Lung microvascular endothelial cell (primary cell): ENCODE measurements at places on chromosomes 1 and 21.

DNA sequence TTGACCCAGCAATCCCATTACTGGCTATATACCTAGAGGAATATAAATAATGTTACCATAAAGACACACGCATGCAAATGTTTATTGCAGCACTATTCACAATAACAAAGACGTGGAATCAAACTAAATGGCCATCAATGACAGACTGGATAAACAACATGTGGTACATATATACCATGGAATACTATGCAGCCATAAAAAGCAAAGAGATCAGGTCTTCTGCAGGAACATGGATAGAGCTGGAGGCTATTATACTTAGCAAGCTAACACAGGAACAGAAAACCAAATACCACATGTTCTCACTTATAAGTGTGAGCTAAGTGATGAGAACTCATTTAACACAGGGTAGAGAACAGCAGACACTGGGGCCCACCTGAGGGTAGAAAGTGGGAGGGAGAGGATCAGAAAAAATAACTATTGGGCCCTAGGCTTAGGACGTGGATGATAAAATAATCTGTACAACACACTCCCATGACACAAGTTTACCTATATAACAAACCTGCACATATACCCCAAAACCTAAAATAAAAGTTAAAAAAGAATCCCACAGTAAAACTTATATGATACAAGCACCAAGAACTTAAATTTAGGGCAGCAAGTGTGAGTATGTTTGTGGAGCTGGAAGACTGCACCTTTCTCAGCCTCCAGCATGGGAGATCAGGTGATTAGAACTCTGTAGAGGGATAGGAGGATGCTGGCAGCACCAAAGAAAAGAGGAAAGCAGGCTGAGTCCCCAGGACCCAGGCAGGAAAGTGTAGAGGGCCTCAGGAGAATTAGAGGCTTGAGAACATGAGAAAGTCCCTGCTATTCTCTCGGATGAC is 320.8 kb upstream of the USP24 start:
- no peak for DNase-seq

DNA sequence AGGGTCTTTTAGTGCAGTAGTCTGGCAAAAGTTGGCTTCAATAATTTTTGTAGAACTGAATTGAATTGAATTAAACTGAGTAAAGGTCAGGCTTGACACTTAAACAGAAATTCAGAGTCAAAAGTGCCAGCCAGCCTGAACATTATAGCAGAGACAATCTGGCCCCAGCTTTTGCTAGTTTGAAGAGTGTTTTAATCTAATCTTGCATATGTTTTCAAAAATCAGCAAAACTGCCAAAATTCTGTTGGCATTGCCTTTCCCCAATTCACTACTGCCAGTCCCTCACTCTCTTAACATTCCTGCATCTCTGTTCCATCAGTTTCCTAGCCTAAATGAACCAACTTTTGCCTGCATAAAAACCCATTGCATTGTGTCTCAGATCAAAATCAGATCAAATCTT is 403.8 kb downstream of the NUF2 start:
- no peak for DNase-seq

- DNase-seq, result no peak
Measured at GRCh38 chr1:37663426-37664000, 28.8 kb upstream of the CDCA8 start.

GRCh38 chr1:218985424-218985984 is 188.2 kb upstream of the LYPLAL1 start:
- peak; percentile 11 for DNase-seq

- no peak for DNase-seq
Measured at GRCh38 chr1:192927496-192927895, 118.7 kb downstream of the RGS2 start.

DNA sequence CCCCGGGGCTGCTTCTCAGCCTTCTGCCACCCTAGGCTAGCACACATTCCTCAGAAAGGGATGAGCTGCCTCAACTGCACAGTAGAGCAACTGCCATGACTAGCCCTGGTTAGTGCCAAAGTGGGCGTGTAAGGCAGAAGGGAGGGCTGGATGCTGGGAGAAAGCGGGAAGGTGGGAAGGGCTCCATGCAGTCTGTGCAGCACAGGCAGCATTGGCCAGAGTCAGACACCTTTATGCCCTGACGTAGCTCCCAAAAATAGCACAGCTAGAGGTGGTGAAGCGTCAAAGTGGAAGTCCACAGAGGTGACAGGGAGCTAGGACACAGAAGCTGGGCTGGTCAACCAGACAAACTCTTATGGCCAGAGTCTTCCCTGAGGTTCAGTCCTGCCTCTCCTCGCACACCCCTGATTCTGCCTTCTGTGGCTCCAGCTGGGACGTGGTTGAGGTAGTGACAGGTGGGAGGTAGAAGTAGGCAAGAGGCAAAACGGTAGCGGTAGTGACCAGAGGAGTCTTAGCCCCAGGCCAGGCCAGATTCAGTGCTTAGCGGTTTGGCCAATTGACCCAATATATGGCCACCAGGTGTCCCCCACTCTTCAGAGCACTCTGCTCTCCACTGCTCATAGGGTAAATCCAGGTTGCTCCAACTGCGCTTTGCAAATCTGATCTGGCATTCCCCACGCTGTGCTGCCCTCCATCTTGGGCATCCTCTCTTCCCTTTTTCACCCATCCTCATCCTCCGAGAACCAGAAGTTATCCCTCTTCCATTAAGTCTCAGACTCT is 45.6 kb downstream of the DDX20 start:
- no peak for DNase-seq

DNA sequence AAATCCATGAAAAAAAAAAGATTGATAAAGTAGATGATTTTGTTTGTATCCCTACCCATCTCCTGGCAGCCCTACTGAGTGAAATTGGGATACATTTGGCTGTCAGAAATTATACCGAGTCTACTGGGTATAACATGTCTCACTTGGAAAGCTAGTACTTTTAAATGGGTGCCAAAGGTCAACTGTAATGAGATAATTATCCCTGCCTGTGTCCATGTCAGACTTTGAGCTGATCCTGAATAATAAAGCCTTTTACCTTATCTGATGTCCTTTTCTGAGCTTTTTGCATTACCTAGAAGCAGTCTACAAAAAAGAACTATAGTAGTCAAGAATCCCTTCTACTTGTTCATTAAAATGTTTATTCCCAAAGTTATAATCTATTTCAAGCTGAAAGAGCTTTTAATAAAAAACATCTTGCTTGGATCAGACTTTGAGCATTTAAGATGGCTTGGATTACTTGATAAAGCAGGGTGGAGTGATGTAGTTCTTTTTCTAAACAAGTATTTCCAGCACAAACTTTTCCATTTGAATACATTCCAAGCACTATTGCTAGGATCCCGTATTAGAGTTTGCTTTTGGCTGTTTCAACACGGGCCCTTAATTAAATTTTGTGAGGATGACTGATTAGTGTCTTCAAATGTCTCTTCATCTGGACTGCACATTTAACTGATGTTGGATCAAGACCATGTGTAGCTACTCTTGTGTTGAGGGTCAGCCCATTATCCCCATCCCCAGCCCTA is 69.2 kb downstream of the DTL start:
- no peak for DNase-seq

GRCh38 chr1:57727121-57727520 is 303.3 kb upstream of the DAB1 start:
- DNase-seq, result no peak

GRCh38 chr1:7430047-7430608 is 341.0 kb upstream of the VAMP3 start:
- DNase-seq, result no peak

DNA sequence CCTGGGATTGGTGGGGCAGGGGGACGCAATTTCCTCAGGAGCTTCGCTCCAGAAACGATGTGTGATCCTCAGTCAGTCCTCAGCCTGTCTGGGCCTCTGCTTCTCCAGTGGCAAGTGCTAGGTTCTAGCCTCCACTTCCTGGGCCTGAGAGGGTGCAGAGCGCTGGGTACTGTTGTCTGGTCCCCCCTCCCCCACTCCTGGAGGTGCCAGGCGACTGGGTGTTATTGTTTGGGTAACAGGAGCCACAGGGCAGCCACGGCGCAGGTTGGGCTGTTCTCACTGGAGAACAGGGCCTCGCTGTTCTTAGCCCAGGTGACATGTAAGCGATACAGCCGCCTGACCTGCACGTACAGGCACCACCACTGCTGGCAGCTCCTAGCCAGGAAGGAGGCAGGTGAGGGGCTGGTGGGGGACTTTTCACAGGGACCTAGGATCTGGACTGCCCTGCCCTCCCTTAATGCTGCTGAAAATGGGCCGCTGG is 2.1 kb downstream of the RPS6KA1 start:
- no peak for DNase-seq

- DNase-seq, result no peak
Measured at GRCh38 chr1:86487131-86487810, 18.5 kb downstream of the CLCA1 start.

DNA sequence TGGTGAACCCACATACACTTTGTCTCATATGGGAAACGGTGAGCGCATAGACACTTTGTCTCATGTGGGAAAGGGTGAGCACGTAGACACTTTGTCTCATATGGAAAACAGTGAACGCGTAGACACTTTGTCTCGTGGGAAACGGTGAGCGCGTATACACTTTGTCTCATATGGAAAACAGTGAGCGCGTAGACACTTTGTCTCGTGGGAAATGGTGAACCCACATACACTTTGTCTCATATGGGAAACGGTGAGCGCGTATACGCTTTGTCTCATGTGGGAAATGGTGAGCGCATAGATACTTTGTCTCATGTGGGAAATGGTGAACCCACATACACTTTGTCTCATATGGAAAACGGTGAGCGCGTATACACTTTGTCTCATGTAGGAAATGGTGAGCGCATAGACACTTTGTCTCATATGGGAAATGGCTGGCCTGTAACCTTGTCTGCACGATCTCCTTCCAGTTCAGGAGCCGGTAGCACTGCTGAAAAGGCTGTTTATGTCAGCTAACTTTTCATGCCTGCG is 50.7 kb upstream of the TRAPPC10 start:
- DNase-seq, result peak; percentile 13

- no peak for DNase-seq
Measured at GRCh38 chr1:119648620-119649004, 546 bp upstream of the ZNF697 start.

DNA sequence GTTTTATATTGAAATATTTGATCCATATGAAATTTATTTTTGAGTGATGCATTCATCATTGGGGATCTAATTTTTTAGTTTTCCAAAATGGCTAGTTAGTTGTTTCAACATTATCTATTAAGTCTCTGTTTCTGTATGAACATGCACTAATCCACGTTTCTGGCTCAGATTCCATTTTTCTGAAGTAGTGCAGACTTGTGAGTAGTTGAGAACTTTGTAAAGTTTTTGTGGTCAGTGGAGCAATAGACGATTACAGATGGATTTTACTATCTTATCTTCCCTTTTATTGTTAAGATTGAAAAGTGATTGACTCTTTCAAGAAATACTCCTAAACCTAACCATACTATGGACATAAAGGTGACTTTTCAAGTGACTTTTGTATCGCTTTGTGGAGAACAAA is 16.7 kb downstream of the SOAT1 start:
- DNase-seq, result no peak

GRCh38 chr1:99766378-99766800 is at the start of gene FRRS1:
TSS of gene FRRS1 (minus strand) at chr1:99766635. CDS start at chr1:99748768, 17,867 bp downstream.
- DNase-seq, result peak; percentile 29

GRCh38 chr1:155171836-155172731 is 1.0 kb downstream of the KRTCAP2 start:
- no peak for DNase-seq

DNA sequence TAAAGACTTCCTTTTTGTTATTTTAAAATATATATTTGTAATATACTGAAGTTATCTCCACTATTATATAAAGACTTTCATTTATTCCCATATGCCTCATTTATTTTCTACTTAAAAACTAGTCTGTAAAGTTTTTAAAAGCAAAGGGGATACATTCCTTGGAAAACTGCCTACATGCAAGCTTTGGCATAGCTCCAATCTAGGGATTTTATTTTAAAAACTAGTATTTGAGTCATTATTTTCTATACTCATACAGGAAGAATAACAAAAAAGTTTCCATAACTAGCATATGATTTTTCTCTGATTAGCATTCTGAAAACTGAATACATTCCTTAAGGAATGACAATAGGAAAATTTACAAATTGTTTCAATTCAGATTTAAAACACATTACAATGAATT is 88.9 kb downstream of the COL24A1 start:
- DNase-seq, result no peak

- no peak for DNase-seq
Measured at GRCh38 chr1:39699419-39699818, 8.2 kb upstream of the HPCAL4 start.

GRCh38 chr1:5976231-5976630 is 16.0 kb downstream of the NPHP4 start:
- DNase-seq, result no peak

DNA sequence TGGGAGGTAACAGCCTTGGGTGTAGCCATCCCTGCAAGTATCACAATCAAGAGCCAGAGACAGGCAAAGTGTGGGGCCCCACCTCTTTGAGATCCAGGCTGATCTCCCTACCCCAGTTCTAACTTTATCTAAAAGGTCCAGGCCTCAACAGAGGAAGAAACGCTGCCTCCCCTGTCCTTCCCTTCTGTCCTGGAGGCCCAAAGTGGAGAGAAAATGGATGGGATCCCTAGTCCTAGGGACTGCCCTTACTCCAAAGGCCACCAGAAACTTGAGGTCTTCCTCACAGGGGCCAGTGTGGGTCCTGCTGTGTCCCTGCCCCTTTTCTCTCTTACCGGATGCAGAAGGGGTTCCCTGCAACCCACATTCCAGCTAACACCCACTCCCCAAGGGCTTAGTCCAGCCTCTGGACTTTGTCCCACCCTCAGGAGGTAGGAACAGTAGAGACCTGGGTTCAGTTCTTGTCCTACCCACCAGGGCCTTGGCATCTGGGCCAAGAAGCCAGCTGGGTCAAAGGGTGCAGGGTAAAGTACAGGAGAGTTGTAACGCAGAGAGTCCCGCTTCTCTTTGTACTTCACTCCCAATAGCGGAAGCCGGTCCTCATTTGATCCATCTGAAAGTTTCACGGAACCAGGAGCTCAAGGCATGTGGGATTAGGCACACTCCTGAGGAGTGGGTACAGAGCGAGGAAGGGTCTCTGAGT is 1.9 kb downstream of the HDGF start:
- DNase-seq, result peak; percentile 9

GRCh38 chr1:97764991-97765390 is 155.8 kb downstream of the DPYD start:
- DNase-seq, result no peak

DNA sequence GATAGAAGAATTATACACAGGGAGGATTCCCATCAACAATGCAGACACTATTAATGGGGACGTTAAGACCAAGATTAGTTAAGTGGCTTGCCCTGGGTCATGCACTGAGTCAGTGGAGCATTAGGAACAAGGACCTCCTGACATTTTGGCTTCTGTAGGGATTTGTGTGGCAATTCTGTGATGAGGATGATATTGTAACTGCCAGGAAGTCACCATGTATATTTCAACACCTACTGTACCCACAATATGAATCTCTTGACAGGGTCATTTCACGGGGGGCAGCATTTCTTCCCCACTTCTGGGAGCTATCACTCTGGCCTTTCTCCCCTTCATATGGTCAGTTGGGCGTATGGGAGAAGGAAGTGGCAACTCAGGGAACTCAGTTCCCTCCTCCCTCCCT is 134.9 kb downstream of the RUNX1 start:
- no peak for DNase-seq

GRCh38 chr1:28642056-28642846 is 616 bp downstream of the TAF12 start:
- peak; percentile 8 for DNase-seq
